ENCODE measurements at places on chromosomes 2 and 18.

- no peak for DNase-seq
Observed at GRCh38 chr2:187847245-187848208, 293.3 kb upstream of the TFPI start.

- peak; percentile 68 for DNase-seq
Observed at GRCh38 chr2:33412920-33413319, 63.5 kb upstream of the RASGRP3 start.

GRCh38 chr2:239412905-239413603 is 12.2 kb upstream of the HDAC4 start:
- DNase-seq, result no peak

DNA sequence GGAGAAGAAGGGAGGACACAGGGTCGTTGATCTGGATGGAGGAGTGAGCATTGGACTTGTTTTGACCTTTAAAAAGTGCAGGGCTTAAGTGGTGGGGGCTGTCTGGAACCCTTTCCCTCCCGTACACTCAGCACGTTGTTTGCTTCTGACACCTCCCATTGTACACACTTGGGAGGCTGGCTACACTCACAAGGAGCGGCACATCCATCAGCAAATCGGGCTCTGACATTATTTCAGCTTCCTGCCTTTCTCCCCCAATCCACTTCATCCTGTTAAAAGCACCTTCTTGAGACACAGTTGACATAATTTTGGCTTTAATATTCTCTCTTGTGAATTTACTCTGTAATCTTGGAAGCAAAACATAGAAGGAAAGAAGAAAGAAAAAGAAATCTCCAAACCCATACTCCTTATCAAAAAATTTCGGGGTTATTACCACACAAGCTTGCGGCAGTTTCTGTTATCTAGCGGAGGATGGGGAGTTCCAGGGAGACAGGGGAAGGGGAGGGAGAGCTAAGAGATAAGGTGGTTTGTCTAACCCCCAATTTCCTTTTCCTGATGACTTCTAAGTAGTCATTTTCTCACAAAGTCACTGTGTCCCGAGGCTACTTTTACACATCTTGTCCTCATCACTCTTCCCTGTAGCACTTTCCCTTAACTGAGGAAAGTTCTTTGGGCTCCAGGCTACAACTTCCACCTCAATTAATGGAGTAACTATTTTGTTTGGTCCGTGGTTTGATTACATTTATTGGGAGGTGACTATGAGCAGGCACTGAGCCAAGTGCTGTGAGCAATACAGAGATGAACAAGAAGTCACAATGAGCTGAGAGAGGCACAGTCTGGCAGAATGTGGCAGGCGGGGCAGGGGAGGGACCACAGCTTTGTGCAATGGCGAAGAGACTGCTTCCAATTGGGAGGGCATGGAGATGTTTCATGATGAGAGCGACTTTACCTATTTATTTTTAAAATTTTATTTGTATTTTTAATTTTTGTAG is 240.1 kb upstream of the MEX3C start:
- no peak for DNase-seq

GRCh38 chr2:143875295-143876233 is 644.4 kb downstream of the ZEB2 start:
- DNase-seq, result no peak

DNA sequence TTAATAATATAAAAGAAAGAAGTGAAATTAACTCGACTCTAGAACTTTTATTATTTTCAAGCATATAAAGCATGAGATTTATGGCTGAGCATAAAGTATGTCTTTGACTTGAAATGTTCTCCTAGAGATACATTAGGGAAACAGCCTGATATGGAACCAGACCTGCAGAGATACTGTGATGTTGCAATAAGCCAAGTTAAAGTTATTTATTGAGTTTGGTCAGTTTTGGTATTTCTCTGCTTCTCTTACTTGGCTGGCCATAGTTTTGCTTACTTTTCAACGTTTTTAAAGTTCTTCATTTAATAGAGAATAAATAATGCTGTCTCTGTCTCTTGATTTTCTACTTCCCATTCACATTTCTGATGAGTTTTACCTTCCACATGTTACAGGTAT is 76.0 kb downstream of the GFPT1 start:
- no peak for DNase-seq

GRCh38 chr18:73414598-73414997 is 546.8 kb upstream of the NETO1 start:
- DNase-seq, result no peak

DNA sequence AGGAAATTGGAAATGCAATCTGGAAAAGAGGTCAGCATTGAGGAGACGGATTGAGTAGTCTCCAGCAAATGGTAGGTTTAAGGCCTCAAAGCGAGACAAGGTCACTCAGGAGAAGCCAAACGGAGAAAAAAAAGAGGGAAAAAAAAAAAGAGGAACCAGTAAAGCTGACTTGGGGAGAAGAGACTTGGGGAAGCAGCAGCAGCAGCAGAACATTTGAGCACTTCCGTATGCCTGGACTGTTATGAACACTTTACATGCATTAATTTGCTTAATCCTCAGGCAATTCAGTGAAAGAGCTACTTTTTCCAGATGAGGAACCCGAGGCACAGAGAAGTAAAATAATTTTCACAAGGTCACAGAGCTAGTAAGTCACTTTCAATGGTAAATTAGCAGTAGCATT is 81.3 kb downstream of the OSBPL6 start:
- no peak for DNase-seq

- DNase-seq, result no peak
Observed at GRCh38 chr2:49286045-49286444, 131.7 kb upstream of the FSHR start.

DNA sequence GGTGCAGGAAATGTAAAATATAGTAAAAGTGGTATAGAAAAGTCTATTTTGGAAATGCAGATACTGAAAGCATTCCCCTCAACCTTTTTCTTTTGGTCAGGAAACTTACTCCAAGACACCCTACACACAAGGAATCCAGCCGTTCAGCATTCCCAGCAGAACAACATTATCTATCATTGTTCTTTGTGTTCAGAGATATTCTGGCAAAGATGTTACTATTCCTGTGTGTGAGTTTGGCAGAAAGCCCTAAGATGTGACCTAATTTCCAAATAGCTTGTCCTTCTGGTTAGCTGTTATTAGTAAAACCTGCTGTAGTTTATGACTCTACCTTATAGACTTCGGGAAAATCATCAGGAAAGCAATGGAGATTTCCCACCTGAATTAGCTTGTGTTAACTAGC is 78.1 kb upstream of the PELI1 start:
- peak; percentile 79 for DNase-seq

- DNase-seq, result peak; percentile 2
Observed at GRCh38 chr2:20961858-20962257, 82.0 kb downstream of the APOB start.

DNA sequence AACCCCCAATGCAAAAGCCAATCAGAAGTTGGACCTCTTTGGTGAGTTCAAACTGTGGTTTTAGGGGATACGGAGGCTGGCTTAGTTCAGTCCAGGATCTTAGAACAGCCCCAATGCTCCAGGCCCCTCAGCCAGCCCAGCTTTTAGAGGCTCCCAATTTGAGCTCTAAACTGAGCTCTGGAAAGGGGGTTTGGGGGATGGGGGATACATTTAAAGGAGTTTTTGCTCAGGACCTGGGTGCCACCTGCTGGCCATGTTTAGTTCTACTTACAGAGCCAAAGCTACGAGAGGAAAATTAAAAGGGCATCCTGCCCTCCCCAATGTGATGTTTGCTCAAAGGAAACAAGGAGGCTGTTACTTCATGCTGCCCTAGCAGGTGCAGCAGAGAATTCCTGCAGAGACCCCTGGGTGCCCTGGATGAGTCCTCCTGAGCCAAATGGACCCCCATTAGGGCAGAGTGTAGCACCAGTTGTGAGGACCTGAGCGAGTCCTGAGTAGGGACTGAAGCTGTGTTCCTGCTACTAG is 15.9 kb upstream of the TMEM214 start:
- peak; percentile 78 for DNase-seq

GRCh38 chr18:910247-910646 is 5.6 kb downstream of the ADCYAP1 start:
- DNase-seq, result no peak

GRCh38 chr2:156322686-156323231 is 9.8 kb downstream of the NR4A2 start:
- DNase-seq, result no peak

GRCh38 chr2:130353291-130354138 is 2.3 kb upstream of the PTPN18 start:
- no peak for DNase-seq

DNA sequence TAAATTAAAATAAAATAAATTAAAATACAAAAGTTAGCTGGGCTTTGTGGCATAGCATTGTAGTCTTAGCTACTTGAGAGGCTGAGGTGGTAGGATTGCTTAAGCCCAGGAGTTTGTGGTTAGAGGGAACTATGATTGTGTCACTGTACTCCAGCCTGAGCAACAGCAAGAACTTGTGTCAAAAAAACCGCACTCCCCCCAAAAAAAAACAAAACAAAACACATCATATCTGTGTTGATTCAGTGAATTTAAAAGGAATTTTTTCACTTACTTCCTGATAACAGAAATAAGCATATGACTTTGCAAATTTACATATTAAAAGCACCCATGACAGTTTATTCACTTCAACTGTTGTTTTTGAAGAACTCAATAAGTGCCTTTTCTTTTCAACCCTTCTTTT is 68.1 kb upstream of the PELI1 start:
- peak; percentile 69 for DNase-seq

- DNase-seq, result no peak
Observed at GRCh38 chr2:155308367-155309009, 610.0 kb downstream of the KCNJ3 start.

DNA sequence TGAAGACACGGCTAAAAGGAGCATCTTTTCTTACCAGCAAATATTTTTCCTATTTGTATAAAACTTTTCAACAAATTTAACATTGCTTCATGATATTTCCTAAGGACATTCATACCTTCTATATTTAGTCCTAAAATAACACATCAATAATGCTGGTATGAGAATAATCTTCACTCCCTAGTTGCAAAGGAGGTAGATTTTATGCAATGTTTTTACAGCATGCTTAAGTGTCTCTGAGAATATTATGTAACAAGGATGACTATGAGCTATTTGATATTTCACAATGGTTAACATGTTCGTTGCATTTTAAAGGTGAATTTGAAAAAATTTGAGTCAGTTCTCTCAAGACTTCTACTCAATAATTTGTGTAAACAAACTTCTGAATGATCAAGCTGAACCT is 506.7 kb downstream of the NUP35 start:
- DNase-seq, result no peak

GRCh38 chr2:102289129-102289528 is 22.2 kb upstream of the IL1RL1 start:
- DNase-seq, result no peak

- no peak for DNase-seq
Observed at GRCh38 chr2:233179848-233180366, 71.6 kb upstream of the ATG16L1 start.

Data from fibroblast of upper back skin (primary cell).